Stimulated activated CD4-positive, alpha-beta T cell treated with anti-CD3 and anti-CD28 coated beads, Interleukin-2, amount 100 ng/mL, for 48 hours (primary cell): ENCODE measurements at places on chromosomes 5 and 9.

GRCh38 chr5:55234121-55234700 is 803 bp upstream of the CCNO start:
- no peak for DNase-seq

- no peak for DNase-seq
Observed at GRCh38 chr5:176491101-176491502, 42.9 kb downstream of the FAF2 start.

GRCh38 chr5:180829726-180830125 is 27.1 kb upstream of the MGAT1 start:
- no peak for DNase-seq

DNA sequence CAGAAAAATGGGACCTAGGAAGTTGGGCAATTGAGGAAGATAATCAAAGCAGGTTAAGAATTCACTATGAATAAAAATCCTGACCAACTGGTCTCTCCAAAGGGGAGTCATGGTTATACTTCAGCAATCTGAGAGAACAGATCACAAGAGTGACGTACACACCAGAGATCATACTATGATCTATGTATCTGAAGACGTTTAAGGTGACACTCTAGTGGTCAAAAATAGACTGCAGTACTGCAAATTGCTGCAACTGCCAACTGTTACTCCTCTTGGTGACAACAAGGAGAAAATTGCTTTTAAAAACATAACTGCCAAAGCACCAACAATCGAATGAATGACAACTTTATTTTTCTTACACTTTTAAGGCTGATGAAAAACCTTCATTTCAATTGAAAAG is 4.9 kb downstream of the AK6 start:
- DNase-seq = no peak

- no peak for DNase-seq
Observed at GRCh38 chr9:88684845-88685244, 149.9 kb downstream of the NXNL2 start.

GRCh38 chr5:27594141-27594540 is 555.8 kb upstream of the CDH9 start:
- DNase-seq = no peak

- DNase-seq = no peak
Observed at GRCh38 chr5:1809416-1810035, 8.3 kb downstream of the NDUFS6 start.

DNA sequence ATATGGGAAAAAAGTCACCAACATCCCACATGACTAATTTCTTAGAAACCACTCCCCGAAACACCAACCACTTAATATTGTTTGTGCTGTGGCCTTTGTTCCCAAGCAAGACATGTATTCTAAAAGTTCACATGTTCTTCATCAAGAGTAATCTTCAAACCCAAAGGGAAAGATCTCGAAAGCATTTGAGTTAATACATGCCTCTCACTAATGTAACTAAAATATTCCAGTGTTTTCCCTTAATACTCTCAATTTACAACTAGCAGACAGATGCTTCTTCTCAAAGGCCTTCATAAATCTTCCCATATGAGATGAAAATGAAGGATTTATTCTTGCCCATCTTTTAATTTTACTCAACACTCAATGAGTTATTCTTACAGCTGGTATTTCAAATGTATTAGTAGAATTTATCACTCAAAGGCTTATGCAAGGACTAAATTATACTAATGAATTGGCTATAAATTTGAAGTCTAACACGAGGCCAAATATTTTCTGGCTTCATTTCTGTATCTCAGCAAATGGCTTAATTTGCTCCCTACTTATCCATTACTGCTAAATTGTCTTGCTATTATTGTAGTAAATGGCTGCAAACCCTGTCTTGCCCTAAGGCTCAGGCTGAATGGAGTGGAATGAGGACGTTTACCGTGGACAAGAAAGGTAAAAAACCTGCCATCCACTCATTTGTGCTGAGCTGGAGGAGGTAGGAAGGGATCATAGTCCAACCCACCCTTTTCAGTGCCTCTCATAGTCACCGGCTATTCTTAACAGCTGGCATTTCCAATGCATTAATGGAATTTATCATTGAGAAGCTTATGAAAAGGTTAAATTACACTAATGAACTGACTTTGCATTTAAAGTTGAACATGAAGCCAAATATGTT is 474.4 kb downstream of the RASEF start:
- no peak for DNase-seq

GRCh38 chr5:89313804-89314588 is 431.0 kb upstream of the MEF2C start:
- no peak for DNase-seq

- no peak for DNase-seq
Observed at GRCh38 chr9:27109621-27110020, 596 bp downstream of the TEK start.

GRCh38 chr5:28896949-28897348 is 1858.6 kb upstream of the CDH9 start:
- DNase-seq = no peak

- DNase-seq = no peak
Observed at GRCh38 chr5:60943624-60944023, 1.2 kb downstream of the ERCC8 start.

- no peak for DNase-seq
Observed at GRCh38 chr9:6409811-6410210, 3.2 kb upstream of the UHRF2 start.

- no peak for DNase-seq
Observed at GRCh38 chr9:129606161-129607026, 14.5 kb downstream of the C9orf50 start.

DNA sequence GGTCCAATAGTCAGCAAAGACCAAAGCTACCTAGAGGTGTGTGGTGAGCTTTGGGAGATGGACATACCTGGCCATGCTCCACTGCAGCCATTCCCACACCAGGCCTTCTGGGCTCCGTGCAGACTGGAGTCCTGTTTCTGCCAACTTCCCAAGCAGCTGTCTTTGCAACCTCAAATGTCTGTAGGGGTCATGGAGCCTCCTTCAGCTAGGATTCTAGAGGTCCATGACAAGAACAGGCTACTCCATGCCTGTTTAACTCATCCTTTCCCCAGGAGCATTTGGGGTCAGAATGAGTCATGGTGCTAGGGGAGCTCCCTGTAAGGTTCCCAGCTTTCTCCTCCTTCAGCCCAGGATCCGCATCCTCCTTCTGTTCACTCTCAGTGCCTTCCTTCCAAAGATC is 17.1 kb downstream of the VPS13A start:
- no peak for DNase-seq

GRCh38 chr9:114763220-114763619 is 42.6 kb downstream of the TNFSF15 start:
- no peak for DNase-seq

DNA sequence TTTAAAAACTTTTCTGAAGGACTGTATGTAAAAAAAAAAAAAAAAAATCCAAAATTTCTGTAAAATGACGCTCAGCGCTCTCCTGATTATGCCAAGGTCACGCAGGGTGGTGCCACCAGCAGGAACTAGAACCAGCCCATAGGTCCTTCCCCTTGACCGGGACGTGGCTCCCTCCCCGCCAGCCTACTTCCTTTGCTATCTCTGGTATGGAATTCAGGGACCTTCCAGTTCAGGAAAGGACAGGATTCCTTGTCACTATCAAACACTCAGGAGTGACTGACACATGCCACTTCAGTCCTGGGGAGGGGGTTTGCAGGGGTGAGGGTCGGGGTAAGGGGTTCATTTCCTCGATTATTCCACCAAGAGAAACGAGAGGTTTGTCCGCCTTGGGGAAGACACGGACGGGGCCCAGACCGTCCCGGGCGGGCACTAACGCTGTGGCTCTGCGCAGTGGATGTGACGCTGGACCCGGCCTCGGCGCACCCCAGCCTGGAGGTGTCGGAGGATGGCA is 18.8 kb downstream of the BTNL9 start:
- DNase-seq = no peak

DNA sequence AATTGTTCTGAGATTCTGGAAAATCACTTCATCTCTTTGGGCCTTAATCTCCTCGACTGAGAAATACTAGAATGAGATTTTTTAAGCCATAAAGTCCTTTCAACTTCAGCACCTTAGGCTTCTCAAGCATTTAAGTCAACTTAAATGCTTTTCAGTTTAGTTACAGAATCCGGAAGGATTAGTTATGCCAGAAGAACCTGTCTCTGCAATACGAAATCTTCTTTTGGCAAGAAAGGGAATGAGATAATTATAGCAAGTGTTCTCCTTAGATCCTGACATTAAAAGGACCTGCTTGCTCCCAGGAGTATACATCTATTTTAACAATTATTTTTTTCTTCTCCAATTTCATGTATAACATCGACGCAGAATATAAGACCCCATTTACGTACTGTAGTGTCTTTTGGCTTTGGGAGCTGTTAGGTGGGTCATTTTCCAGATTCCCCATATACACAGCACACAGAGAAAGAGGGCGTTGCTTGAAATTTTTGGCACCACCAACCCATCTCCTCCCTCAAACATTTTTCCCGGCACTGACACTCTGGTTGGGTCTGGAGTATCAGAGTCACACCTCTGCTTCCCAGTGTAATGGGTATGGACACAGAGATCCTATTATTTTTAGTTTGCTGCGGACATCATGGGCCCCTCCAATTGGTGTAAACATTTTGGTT is 43.6 kb upstream of the CLINT1 start:
- DNase-seq = no peak

GRCh38 chr5:148687427-148687826 is 33.1 kb upstream of the HTR4 start:
- DNase-seq = no peak

DNA sequence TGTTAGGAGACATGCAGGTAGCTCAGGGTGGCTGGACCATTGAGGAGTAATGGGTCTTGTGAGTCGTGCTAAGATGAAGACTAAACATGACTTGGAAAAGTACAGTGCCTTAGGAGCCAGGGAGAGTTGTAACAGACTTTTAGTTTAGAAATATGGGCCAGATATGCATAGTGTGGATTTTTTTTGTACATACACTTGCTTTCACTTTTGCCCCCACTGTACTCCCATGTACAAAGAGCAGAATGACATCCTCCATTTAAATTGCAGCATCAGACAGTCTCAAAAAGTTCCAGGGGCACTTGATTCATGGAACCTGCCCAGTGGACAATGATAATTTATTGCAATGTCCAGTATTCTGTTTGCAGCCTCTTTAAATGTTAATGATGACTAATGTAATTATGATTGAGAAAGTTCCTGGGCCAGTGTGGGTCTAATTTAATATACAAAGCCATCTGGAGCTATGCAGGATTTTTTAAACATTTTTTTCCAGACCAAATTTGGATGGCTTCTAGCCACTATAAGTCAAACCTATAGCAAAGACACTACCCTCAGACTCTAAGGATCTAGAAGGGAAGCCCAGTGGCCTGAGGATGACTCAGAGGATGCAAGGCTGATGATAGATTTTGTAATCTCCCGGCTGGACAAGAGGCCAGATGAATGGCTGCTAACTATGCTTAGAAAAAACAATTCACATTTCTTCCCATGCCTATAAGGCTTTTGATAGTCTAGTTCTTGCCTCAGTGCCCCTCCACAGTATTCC is 80.1 kb downstream of the TRPC7 start:
- no peak for DNase-seq

- DNase-seq = no peak
Observed at GRCh38 chr5:34008802-34009201, 952 bp upstream of the AMACR start.

GRCh38 chr5:111129938-111130337 is 37.8 kb downstream of the WDR36 start:
- no peak for DNase-seq
